ENCODE measurements at places on chromosomes 1 and 21.

DNA sequence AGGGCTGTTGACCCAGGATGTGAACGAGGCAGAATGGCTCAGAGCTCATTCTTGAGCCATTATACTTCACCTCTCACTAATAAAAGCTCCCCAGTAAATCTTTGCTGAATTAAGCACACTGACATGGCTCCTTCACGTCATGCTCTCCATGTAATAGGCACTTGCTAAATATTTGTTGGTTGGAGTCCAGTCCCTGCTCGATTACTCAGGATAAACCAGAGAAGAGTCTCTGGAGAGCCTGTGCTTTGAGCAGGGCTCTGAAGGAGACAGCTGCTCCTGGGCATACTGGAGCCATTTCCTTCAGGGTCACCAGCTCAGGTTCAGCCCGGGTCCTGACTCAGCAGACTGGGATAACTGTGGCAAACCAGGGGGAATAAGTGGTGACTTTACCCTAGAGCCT lies 46.9 kb downstream of the HLX start:
- peak; percentile 48 for DNase-seq

GRCh38 chr1:92601044-92601443 lies 114.3 kb upstream of the GFI1 start:
- DNase-seq = no peak

- DNase-seq = no peak
Observed at GRCh38 chr1:117143871-117144270, 22.3 kb upstream of the TRIM45 start.

DNA sequence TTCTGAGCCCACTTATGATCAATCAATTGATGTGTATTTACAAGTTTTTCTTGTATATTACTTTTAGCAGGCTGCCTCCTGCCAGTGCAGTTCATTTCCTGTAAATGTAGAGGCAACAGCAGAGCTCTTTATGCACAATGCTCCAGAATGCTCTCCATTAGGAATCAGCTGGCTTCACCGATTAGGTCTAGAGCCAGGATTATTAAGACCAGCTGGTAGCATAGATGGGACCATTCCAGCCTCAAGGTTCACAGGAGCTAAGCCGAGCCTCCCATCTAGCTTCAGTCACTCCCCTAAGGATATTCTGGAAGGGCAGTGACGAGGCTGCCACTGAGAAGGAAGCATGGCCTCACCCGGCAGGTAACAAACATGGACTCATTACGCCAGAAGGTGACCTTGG lies 36.8 kb downstream of the DHRS3 start:
- DNase-seq = no peak

GRCh38 chr1:112849425-112850033 lies 106.5 kb downstream of the SLC16A1 start:
- DNase-seq = peak; percentile 46

DNA sequence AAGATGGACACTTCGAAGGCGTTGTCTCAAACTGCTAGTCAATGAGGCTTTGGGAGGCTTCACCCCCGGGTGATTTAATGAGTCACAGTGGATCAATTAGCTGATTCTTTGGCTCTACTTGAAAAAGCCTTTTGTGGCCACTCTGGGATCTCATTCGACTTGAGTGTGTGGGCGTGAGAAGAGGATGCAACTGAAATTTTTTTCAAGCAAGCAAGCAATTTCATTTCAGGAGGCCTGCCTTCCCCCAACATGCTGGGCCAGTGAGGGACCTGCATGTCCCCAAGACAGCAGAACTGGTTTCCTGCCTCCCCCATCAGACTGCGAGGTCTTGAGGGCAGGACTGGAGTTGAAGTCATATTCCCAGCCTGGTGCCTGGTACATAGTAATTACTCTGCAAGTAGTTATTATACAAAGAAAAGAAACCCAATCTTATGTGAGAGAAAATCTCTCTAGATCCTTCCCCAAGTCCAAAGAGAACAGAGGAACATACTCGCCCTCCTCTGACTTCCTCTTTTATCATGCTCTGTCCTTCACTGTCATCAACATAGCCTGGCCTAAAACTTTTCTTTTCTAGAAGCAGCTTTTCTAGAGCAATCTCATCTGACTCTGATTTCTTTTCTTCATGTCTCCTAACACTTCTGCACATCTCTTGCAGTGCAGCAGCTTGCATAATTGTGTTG lies 22.7 kb downstream of the SYT6 start:
- no peak for DNase-seq

Data from fibroblast of skin of right biceps (primary cell).